ENCODE measurements at places on chromosomes 16 and 17.

- DNase-seq, result no peak
These were observed 100.0 kb upstream of the MED13 start for GRCh38 chr17:62164747-62165722.

GRCh38 chr17:34390649-34391048, 27.6 kb upstream of the CCL1 start:
- no peak for DNase-seq

DNA sequence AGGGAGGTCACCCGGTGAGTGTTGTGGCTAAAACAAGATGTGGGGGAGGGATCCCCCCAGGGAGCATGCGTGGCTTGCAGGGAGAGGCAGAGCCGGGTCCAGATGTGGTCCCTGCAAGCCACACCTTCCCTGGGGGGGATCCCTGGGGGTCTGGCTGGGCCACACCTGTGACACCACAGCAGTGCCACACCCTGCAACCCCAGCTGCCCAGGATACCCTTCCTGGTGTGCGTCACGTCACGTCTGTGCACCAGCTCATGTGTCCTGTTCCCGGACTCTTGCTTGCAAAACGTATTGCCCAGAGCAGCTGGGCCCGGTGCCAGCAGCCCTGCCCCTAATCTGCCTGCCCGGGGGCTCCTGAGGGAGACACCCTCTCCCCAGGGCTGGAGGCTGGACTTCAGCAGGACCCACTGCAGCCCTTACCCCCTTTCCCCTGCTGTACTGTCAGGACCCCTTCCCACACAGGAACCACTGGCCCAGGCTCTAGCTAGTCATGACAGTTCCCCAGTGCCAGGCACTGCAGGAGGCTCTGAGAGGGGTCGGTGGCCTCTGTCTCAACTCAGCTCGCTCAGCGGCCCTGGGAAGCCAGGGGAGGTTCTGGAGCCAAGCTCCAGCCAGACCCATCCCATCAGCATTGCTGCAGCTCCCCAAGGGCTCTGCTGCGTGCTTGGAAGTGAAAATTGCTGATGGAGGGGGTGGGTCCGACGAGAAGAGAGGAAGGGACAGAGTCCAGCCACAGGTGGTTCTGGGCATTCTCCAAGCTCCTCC, 25.8 kb upstream of the ACSF3 start:
- DNase-seq, result peak; percentile 68

DNA sequence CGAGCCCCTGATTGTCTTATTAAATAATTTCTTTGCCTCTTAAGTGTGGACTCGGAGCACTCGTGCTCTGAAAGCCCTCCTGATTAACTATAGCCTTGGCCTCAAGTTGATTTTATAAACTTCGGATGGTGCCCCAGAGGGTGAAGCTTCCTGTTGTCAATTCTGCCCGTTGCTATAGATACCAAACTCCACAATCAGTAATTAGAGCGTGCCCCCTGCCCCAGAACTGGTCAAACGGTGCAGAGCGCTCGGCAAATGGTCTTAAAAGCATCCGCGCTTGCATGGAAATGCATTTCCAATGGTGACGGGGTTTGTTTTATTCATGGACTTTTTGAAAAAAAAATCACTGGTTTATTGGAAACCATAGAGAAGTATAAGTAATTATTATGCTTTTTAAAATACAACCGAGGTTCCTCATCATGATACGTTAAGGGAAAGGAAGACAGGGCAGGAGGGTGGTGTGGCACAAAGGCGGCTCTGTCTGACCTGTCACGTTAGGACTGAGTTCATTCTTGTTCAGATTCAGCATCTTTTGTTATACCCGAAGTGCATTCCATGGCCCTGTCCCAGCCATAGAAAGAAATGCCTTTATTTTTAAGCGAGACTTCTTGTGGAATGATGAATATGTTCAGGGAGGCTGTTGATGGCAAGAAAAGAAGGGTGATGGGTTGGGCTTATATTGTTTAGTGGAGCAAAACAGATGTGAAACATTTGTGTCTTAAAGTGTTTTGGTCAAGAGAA, 476.4 kb downstream of the MAF start:
- DNase-seq, result no peak

- no peak for DNase-seq
These were observed 64.4 kb downstream of the EFCAB5 start for GRCh38 chr17:30005709-30006320.

DNA sequence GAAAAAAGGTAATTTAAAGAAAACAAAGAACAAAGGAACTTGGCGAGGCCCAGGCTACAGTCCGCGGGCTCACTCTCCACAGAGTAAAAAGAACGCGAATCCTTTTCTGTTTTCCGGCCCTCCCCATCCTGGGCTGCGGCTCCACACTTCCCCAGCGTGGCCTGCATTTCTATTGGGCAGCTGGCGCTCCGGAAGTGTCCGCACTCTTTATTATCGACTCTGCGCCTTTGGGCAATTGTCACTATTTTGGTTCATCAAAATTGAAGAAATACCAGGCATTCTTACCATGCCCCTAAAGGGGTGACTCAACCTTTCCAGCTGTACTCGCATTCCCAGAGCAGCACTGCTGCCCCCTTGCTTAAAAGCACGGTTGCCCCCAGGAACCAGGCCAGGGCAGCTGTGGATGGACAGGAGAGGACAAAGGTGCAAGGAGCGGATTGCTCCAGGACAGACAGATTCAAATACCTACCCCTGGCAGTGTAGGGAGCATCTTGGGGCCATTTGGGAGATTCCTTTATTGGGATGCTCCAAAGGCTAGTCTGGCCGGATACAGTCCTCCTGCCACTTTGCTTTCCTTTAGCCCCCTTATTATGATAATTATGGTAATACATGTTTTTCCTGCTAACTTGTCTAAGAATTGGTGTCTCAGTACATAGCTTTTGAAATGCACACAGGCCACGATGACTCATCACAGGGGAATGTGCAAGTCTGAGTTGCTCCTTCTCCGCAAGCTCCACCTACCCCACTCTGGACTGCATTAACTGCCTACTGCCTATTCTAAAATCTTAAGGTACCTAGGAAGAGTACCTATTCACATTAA, 985 bp upstream of the SLFN12 start:
- peak; percentile 84 for DNase-seq

DNA sequence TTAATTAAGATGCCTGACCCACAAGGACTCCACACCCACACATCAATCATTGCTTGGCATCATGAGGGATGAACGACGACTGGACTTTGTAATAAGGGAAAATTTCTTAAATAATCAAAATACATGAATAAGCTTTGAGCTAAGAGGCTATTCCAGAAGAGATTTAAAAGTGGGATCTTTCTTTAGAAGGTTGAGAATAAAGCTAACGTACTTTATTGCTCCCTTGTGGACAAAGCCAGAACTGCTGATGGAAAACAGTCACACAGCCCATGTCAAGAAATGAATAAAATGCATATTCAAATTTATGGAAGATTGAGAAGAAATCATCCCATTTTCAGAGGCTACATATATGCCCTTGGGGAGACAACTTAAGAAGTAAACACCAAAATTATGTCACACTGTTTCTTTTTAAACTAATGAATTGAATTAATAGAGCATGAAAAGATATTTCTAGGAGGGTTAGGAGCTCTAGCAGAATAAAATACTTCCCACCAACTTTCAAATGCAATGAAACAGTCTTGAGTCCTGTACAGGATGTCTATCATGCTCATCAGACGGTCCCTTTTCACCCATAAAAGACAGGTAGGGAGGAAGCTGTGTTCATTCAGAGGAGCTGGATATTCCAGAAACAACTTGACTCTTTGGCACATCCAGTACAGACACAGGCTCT, 60.2 kb upstream of the PHOSPHO1 start:
- peak; percentile 39 for DNase-seq

DNA sequence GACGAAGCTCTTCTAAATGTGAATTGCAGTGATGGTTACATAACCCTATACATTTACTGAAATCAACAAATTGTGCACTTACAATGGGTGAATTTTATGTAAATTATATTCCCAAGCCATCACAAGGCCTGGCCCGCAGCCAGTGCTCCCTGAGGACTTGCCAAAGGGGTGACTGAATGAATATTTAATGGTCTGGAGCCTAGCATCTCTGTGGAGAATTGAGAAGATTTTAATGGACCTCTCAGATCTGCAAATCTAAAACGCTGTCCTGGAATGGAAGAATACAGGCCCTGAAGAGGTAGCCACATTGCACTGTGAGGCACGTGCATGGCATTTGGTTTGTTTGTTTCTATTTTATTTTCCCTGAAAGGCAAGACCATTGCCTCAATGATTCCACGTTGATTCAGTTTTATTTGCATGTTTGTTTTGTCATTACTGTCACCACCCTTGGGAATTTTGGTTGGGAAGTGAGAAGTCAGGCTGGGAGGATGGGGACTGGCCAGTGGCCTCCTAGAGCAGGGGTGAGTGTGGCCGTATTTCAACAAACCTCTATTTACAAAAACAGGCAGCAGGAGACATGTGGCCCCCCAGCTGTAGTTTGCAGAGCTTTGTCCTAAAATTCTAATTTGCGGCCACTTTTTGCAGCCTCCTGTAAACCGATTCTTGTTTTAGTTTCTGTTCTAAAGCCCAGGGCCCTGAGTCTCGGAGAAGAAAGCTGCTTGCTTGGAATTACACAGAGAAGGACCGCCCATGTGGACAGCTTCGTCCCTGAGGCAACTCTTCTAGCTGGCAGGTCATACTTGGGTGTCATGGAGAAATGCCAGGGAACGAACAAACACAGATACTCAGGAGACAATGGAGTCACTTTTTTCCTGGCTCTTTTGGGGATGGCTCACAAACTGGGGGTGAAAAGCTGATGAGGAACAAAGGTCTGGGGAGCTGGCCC, 40.5 kb upstream of the GCSH start:
- DNase-seq, result no peak

DNA sequence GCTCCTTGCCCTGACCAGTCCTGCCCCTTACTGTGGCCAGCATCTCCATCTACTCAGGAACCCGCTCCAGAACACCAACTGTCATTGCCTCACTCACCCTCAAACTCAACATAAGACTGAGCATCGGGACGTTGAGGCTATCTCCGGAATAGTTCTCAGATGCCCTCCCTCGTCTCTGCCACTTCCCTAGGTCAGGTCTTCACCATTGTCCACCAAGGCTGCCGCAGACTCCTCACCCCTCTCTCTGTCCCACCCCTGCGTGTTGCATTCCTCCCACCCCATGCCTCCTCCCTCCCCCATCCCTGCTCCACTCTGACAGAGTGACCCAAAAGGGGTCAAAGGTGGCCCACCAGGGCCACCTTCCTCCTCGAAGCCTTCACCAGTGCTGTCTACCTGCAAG, 37.2 kb downstream of the C17orf67 start:
- no peak for DNase-seq

- DNase-seq, result peak; percentile 97
These were observed at the start of gene HNF1B for GRCh38 chr17:37744961-37745800. HNF1B (minus strand) TSS chr17:37745059; CDS start chr17:37744884, 175 bp downstream.

- no peak for DNase-seq
These were observed 45.2 kb downstream of the N4BP1 start for GRCh38 chr16:48564544-48565444.

DNA sequence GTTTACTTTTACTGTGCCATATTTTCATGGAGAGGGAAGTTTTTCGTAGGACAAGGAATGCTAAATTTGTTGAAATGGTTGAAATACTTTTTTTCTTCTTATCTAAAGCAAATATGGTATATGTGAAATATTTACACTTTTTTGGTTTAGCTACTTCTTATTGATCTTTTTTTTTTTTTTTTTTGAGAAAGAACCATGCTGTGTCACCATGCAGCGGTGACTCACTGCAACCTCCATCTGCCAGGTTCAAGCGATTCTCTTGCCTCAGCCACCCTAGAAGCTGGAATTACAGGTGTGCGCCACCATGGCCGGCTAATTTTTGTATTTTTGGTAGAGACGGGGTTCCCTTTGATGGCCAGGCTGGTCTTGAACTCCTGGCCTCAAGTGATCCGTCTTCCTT, 100.5 kb downstream of the FTO start:
- DNase-seq, result no peak

DNA sequence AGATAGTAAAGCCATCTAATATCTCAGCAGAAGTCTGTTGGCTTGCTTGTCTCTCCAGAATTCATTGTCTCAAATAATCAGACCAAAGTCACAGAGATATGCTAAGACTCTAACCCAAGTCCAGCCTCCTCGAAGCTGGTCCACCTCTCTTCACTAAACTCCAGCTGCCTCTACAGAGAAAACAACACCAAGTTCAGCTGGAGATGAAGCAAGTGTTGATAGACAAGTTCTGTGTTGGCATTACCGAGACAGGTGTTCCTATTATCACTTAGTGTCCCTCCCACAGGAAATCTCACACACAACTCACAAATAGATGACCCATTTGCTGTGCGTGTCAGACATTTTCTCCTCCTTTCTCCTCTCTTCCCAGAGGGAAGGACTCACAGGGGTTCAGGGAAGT, 164.4 kb upstream of the ANKFN1 start:
- no peak for DNase-seq
